ENCODE measurements at places on chromosomes 7 and 10. TPM values are rescaled to one million over a fixed set of nuclear protein-coding genes. Genes with fewer than 3 reads are reported as not detected.

Gene WDFY4
- 12.6 TPM for total RNA-seq

Gene SLC16A9
- 2.3 TPM for total RNA-seq

GRCh38 chr7:91777522-91777921, 103.0 kb downstream of the MTERF1 start:
- no peak for DNase-seq

- DNase-seq, result no peak
Observed at GRCh38 chr7:116527521-116527920, 2.7 kb downstream of the CAV1 start.

DNA sequence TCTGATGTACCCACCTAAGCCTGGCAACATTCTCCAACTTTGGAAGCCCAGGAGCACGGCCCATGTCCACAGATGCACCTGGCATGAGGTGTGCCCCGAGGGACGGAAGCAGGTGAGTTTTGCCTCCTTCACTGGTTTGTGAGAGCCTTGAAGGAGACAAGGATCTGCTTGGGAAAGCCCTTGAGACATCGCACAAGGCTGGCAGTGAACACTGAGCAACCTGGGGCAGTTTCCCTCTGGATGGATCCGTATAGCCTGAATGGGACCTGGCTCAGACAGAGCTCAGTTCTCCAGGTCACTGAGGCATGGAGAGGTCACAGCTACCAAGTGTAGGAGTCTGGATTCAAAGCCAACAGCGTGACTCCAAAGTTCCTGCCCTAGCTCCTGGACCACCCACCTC, 8.8 kb upstream of the NUPR2 start:
- DNase-seq, result no peak
